ENCODE measurements at places on chromosomes 5 and 9.

DNA sequence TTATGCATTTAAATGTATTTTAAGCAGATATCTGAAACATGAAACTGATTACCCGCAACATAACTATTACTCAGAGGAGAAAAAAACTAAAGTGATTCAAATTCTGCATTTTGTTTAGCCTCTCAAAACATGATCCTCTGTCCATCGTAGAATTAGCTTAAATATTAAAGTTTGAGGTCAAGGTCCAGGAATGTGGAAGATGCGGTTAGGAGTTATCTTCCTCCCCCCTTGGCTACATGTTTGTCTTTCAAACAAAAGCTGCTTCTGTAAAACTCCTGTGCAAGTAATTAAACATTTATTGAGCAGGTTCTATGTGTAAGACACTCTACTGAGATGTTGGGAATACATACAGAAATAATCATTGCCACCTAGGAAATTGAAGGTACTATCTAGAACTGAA, 175.0 kb upstream of the ISL1 start:
- DNase-seq, result no peak

- no peak for DNase-seq
Measured at GRCh38 chr9:122213589-122214413, 15.0 kb downstream of the LHX6 start.

- no peak for DNase-seq
Measured at GRCh38 chr5:154015071-154015693, 23.5 kb downstream of the FAM114A2 start.

DNA sequence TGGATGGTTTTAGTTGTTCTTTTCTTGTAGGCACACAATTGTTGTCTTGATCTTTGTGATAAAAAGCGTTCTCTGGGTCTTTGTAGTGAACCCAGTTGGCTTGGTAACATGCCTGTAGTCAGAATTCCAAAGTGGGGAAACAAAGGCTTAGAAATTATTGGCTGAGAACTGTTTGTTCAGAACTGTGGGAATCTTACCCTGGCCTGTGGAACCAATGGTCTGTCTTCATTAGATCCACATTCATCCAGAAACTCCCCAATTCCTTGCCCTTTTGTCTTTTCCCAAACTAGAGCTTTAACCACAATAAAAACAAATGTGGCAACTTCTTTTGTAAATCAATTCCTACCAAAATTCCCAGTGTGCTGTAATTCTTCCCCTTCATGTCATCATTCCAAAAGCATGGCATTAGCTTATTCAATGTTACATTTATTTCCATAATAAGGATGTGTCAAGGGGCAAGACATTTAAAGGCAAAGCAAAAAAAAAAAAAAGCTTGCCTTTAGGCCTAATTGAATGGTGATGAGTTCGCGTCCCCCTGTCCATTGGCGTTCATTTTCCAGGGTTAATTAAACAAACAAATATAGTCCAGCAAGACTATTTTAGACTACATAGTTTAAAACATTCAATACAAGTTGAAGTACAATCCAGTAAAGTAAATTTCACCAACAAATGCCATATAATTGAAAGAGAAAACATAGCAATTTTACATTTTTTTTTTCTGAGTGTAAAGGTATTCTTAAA, 249.8 kb upstream of the ZNF608 start:
- DNase-seq, result no peak

DNA sequence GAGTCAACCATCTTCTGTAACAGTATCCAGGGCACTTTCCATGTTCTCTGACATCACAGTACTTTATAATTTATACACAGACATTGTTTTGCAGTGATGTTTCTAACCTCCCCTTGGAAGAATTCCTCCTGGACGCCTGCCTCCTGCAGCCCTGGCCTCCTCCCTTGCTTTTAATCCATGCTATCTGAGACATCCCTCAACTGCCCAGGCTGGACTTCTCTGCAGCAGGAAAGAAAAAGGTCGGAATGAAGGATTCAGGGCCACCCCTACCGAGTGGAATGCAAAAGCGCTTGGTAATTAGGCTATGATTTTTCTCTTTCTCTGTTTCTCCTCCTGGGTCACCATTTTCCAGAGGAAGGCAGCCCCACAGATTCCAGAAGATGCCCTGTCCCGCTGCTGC, 47.0 kb upstream of the SHC3 start:
- no peak for DNase-seq

GRCh38 chr5:113274836-113275414, 159.9 kb downstream of the TSSK1B start:
- DNase-seq, result peak; percentile 59

GRCh38 chr5:131745703-131746102, 51.1 kb downstream of the FNIP1 start:
- no peak for DNase-seq

Measured in C1 segment of cervical spinal cord (tissue), 14 donors.